ENCODE measurements at places on chromosomes 5 and 9.

GRCh38 chr9:133184971-133185370 is 21.3 kb upstream of the GBGT1 start:
- DNase-seq, result peak; percentile 62

- no peak for DNase-seq
These were observed 530.5 kb downstream of the MTRR start for GRCh38 chr5:8399471-8399870.

DNA sequence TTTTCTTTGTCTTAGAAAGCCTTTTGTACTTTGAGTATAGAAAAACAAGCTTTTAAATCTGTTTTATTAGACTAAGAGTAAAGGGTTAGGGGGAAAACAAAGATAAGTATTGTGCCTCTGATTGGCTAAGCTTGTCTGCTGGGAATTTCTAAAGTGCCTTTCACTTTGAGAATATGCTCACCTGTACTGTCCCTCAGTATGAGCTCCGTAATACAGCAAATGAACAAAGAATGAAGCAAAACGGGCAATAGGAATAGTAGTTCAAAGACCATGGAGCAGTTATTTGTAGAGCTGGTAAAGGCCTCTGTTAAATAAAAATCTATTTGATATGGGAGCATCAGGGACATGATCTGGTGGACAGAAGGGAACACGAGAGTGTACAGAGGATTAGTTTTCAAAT is 277.8 kb downstream of the MAST4 start:
- DNase-seq, result no peak

- DNase-seq, result no peak
These were observed 97.4 kb downstream of the CACNA1B start for GRCh38 chr9:137974746-137975526.

- DNase-seq, result no peak
These were observed 806 bp upstream of the RNF224 start for GRCh38 chr9:137226338-137227053.

- no peak for DNase-seq
These were observed 279.6 kb upstream of the GRAMD2B start for GRCh38 chr5:126143622-126144021.

DNA sequence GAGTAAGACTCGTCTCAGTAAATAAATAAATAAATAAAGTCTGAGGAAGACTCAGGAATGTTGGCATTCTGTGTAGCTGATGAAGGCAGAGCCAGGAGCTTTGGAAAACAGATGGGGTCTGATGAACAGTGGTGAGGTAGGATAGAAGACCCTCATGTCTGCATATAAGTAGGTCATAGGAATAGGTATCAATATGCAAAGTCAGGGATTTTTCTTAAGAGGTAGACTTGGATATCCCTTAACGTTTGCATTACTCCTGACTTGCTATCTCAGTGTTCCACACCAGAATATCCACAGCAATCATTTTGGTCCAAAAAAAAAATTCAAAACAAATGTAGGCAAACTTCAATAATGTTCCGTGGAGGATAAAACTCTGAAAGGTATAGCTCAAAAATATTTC is 31.3 kb upstream of the ZFYVE16 start:
- DNase-seq, result no peak

DNA sequence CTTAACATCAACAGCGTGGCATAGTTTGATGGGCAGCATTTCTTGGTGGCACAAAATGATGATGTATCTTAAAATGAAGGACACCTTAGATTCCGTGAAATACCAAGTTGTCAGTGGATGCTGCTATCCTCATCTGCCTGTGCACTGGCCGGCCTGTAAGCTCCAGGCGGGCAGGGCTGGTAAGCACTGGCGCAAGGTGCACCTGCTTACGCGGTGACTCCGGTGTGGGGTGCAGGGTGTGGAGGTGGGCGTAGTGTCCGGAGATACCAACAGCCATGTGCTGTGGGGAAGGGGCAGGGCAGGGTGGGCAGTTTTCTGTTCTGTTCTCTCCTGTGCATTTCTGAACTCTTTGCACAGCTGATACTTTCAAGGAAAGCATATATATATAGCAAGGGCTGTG is 101.5 kb downstream of the KCNT1 start:
- DNase-seq, result no peak

DNA sequence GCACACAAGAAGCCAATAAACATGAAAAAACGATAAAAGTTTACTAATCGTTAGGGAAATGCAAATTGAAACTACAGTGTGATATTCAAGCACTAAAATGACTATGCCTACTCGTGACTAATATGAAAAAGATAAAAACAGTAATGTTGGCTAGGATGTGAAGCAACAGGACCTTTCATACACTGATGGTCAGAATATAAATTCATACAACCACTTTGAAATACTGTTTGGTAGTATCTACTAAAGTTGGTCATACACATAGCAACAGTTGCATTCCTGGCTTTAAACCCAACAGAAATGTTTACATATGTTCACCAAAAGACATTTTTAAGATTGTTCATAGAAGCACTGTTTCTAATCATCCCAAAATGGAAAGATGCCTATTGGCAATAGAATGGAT is 24.3 kb downstream of the FBXO38 start:
- DNase-seq, result no peak

DNA sequence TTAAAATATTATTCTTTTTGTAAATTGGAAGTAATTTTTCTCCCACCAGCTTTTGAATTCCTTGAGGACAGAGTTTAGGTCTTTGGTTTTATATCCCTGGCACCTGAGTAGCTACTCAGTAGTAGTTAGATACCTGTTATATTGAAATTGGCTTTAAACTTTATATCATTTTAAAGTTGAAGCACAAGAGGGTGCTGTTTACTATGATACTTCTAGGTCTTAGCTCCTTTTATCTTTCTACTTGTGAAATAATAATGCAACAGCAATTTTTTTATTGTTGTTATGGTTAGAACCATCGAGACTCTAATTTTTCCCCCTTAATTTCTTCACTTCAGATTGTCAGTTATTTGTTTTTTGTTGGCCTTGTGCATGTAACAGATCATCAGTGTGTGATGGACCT is 46.3 kb downstream of the AP3S1 start:
- no peak for DNase-seq

DNA sequence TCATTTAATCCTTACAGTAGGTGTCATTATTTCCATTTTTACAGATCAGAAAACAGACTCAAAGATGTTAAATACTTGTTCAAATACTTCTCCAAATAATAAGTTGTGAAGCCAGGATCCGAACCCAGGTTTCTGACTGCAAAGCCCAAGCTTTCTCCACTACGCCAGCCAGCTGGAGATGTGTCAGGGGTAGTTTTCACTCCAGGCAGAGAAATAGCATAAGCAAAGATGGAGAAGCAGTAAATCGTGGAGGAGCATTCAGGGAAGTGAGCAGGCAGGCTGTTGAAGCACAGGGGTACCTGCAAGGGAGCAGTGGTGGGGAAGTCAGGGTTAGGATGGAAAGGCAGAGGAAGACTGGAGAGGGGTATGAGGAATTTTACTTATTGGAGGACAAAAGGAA is 2.9 kb downstream of the TLN1 start:
- DNase-seq, result no peak

DNA sequence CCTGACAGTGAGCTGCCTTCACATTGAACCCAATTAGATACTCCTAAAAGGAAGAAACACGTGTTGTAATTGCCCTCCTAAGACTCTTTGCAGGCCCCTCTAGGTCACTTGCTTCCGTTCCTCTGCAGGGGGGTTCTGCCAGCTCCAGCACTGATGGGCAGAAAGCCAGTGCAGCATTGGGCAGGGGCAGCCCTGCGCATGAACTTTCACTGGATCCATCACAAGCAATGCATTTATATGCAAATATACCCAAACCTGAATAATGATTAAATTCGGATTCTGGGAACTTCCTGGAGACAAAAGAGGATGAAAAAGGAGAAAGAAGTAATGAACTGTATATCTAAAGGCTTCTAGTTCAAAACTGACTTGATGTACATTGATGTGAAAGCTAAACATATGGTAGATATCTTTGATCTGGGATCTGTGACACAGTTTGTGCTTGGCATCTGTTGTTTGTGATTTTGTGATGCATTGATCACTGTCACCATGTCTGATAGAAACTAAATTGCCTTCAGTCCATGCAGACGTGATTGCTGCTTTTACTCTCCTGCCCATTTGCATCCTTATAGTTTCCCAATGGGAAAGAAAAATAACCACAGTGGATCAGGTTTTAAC is 313.4 kb downstream of the DEPDC1B start:
- no peak for DNase-seq

DNA sequence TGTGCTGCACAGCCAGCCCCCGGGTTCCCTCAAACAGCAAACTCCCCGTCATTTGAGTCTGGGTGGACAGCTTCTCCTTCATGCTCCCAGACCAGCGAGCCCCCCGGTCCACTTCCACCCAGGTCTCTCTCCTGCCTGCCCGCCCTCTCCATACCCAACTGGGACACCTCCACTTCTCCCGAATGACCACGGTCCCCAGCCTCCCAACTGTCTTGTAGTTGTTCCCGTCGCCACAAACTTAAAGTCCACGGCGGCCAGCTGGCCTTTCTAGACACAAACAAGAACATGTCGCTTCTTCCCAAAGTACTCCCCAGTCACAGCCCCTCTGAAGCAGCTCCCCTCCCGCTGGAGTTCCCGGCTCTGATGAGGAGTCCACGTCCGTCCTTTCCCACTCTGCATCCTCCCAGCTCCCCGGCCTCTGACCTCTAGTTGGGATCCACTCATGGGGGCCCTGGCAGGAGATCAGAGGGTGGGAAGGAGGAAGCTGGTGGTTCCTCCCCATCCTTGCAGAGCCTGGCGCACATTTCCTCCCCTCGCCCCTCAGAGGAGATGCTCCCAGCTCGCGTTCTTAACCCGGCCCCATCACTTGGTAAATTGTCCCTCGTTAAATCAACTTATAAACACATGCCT is 24.1 kb upstream of the PPP1R26 start:
- no peak for DNase-seq

- DNase-seq, result no peak
These were observed 2.4 kb upstream of the C9orf50 start for GRCh38 chr9:129623331-129623730.

Measured in hematopoietic multipotent progenitor cell treated with erythropoietin and hydrocortisone succinate and interleukin-3 and kit ligand, for 15 days (in vitro differentiated cells).